Effector memory CD4-positive, alpha-beta T cell (primary cell): ENCODE measurements at places on chromosomes 3 and 15.

- H3K27ac ChIP-seq: no peak overlapping the region
- no peak overlapping the region for H3K4me3 ChIP-seq
- H3K27me3 ChIP-seq: no peaks in the 10 kb centered on the region
- no peaks in the 10 kb centered on the region for H3K36me3 ChIP-seq
- H3K4me1 ChIP-seq: no peaks in the 10 kb centered on the region
Measured at GRCh38 chr3:144104186-144104585, 132.6 kb downstream of the DIPK2A start.

DNA sequence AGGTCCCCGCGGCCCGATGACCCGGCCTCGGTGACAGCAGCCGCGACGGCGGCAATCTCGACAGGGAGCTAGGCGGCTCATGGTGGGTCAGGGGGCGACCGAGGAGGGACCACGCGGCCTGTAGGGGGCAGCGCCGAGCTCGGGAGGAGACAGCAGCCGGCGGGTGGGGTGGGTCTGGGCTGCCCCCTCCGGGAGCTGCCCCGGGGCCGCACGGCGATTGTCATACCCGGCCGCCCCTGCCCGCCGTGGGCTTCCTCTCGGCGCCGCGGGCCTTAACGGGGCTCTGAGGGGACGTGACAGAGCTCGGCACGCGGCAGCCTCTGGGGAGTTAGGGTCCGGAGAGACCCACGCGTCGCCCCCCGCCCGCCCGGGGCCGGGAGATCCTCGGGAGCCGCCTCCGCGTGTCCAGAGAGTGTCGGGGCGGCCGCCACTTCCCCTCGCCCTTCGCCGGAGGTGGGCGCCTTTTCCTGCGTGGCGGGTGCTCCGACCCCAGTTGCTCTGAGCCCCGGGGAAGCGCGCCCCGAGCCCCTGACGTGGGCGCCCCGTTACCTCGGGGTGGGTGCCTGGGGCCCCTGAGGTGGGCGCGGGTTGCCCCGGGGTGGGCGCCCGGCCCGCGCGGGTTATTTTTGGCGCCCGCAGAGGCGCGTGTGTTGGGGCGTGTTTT is 539 bp upstream of the PLCL2 start:
- DNase-seq: peak; percentile 42
- H3K4me3 ChIP-seq: peak overlapping the region; percentile 78
- H3K36me3 ChIP-seq: no peaks in the 10 kb centered on the region
- peaks cover 2% of the 10 kb centered on the region for H3K4me1 ChIP-seq
- H3K27me3 ChIP-seq: no peaks in the 10 kb centered on the region

DNA sequence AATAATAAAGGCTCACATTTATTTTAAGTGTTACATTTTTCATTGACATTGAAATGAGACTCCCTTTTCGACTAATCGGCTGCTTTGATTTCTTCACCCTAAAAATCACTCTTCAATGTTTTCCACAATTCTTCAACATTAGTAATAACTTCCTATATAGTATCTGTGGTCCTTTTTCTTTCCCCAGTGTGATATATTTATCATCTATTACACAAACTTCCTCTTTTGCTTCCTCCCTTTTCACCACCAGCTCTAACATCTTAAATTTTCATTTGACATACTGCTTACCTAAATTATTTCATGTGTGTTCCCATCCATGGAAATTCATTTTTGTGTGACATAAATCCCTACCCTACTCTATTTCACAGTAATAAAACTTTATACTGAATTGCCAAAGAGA is 244.4 kb downstream of the TIGIT start:
- H3K4me1 ChIP-seq: no peaks in the 10 kb centered on the region
- DNase-seq: no peak

GRCh38 chr3:127083778-127084397 is 101.0 kb downstream of the PLXNA1 start:
- no peak overlapping the region for H3K27ac ChIP-seq
- no peaks in the 10 kb centered on the region for H3K27me3 ChIP-seq
- no peaks in the 10 kb centered on the region for H3K4me1 ChIP-seq
- H3K36me3 ChIP-seq: no peaks in the 10 kb centered on the region

DNA sequence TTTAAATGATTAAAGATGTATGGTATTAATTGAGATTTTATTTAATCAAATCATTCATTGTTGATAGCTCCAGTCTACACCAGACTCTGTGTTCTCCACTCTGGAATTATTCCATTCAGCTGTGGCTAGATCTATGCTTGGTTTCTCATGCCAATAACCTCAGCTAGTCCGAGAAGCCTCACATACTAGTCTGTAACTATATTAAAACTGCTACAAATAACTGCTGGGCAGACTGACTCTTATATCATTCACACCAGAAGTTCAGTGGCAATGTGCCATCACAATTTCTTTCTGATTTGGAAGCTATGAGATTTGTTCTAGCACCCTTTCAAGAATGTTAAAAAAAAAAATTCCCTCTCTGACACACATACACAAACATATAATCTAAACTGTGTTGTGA is 947.3 kb downstream of the ROBO1 start:
- no peak overlapping the region for H3K27ac ChIP-seq
- no peaks in the 10 kb centered on the region for H3K27me3 ChIP-seq
- no peaks in the 10 kb centered on the region for H3K4me1 ChIP-seq
- H3K36me3 ChIP-seq: no peaks in the 10 kb centered on the region

- H3K4me1 ChIP-seq: peaks cover 73% of the 10 kb centered on the region
- H3K27ac ChIP-seq: peak overlapping the region; percentile 54
- H3K27me3 ChIP-seq: no peaks in the 10 kb centered on the region
- no peaks in the 10 kb centered on the region for H3K36me3 ChIP-seq
Measured at GRCh38 chr15:44676676-44677075, 13.2 kb upstream of the SPG11 start.

GRCh38 chr3:160005004-160005403 is 16.4 kb downstream of the IL12A start:
- H3K36me3 ChIP-seq: no peaks in the 10 kb centered on the region
- H3K4me3 ChIP-seq: no peak overlapping the region
- H3K27me3 ChIP-seq: no peaks in the 10 kb centered on the region
- H3K27ac ChIP-seq: no peak overlapping the region

- H3K4me3 ChIP-seq: no peak overlapping the region
- H3K27ac ChIP-seq: no peak overlapping the region
- no peaks in the 10 kb centered on the region for H3K27me3 ChIP-seq
- no peak for DNase-seq
- H3K36me3 ChIP-seq: no peaks in the 10 kb centered on the region
- no peaks in the 10 kb centered on the region for H3K4me1 ChIP-seq
Measured at GRCh38 chr3:113927556-113927955, 20.3 kb upstream of the ZDHHC23 start.

GRCh38 chr15:79222808-79223207 is 59.7 kb upstream of the ANKRD34C start:
- H3K27me3 ChIP-seq: no peaks in the 10 kb centered on the region
- H3K36me3 ChIP-seq: no peaks in the 10 kb centered on the region
- no peak overlapping the region for H3K4me3 ChIP-seq
- H3K27ac ChIP-seq: no peak overlapping the region

DNA sequence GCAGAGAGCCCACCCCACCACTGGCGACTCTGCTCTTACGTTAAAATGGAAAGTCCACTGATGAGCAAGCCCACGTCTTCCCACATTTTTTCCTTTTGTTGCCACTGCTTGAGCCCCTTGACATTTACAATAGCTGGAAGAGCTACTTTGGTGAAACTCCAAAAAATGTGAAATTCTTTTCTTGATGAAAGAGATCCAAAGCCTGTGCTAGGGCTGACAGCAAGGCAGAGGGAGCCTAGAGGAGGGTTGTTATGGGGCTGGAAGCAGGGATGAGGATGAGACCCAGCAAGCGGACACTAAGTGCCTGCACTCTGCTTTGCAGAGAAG is 97.1 kb downstream of the CEMIP start:
- H3K4me1 ChIP-seq: no peaks in the 10 kb centered on the region
- no peak overlapping the region for H3K27ac ChIP-seq
- H3K36me3 ChIP-seq: no peaks in the 10 kb centered on the region
- no peaks in the 10 kb centered on the region for H3K27me3 ChIP-seq
- no peak for DNase-seq

DNA sequence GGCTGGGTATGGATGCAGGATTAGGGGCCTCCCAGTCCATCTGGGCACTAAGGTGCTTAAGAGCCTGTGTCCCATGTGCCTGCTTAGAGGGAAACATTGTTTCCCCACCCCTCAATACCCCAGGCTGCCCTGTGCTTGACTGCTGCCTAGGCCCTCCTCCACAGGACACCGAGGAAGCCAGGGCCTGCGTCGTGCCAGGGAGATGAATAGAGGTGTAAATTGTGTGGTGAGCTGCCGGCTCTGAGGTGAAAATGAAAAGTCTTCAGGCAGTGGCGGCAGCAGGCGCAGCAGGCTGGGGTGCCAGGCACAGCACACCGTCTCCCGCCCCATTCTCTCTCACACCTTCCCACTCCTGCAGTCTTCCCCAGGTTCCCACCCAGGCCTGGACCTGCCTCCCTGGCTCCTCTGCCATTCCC is 13.9 kb upstream of the GRM2 start:
- H3K27ac ChIP-seq: peak overlapping the region; percentile 27
- peaks cover 19% of the 10 kb centered on the region for H3K4me1 ChIP-seq
- no peaks in the 10 kb centered on the region for H3K27me3 ChIP-seq
- H3K4me3 ChIP-seq: no peak overlapping the region
- no peak for DNase-seq
- peaks cover 51% of the 10 kb centered on the region for H3K36me3 ChIP-seq

GRCh38 chr3:10205451-10206165 is 40.9 kb downstream of the IRAK2 start:
- DNase-seq: no peak
- H3K27ac ChIP-seq: no peak overlapping the region
- peaks cover 5% of the 10 kb centered on the region for H3K36me3 ChIP-seq
- H3K4me3 ChIP-seq: no peak overlapping the region
- H3K27me3 ChIP-seq: no peaks in the 10 kb centered on the region

DNA sequence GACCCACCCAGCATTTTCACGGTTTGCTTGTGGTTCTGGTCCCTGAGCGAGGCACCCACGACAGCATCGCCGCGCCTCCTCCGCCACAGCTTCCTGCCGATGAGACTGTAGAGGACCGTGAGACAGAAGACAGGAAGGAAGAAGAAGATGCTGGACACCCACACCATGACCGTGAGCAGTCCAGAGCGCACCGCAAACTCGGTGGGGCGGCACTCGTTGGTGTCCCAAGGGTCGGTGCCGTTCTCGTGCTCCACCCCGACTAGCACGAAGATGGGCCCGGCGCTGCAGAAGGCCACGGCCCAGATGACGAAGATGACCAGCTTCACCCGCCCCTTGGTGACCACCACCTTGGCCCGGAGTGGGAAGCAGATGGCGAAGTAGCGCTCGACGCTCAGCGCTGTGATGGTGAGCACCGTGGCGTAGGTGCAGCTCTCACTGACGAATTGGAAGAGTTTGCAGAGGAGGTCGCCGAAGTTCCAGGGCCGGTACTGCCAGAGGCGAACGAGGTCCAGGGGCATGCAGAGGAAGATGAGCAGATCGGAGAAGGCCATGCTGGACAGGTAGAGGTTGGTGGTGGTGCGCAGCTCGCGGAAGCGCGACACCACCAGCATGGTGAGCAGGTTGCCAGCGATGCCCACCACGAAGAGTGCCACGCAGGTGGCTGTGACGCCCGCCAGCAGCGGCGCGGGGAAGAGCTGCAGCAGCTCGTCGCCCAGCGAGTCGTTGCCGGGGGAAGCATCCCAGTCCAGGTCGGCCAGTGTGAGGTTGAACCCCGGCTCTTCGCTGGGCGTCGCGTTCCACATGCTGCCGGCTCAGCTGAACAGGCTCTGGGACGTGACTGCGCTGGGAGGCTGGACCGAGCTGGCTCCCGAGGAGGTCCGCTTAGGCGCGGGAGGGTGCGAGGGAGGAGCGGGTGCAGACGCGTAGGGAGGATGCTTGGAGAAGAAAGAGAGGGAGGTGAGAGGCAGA is at the start of gene GHSR:
GHSR (minus strand) TSS at position 846 of the 969 bp plus-strand sequence; CDS start at position 803, 43 bp downstream.
- H3K36me3 ChIP-seq: no peaks in the 10 kb centered on the region
- peaks cover 40% of the 10 kb centered on the region for H3K27me3 ChIP-seq
- peak within 1 kb of the TSS; percentile 32 for H3K4me3 ChIP-seq
- H3K27ac ChIP-seq: no peak within 1 kb of the TSS
